Effector memory CD8-positive, alpha-beta T cell (primary cell): ENCODE measurements at places on chromosomes 6 and 20.

- H3K36me3 ChIP-seq = no peaks in the 10 kb centered on the region
- no peaks in the 10 kb centered on the region for H3K4me1 ChIP-seq
- no peak overlapping the region for H3K27ac ChIP-seq
- no peaks in the 10 kb centered on the region for H3K27me3 ChIP-seq
- DNase-seq = no peak
Observed at GRCh38 chr20:47468290-47469050, 33.2 kb upstream of the NCOA3 start.

- H3K4me1 ChIP-seq = peaks cover 15% of the 10 kb centered on the region
- peak overlapping the region; percentile 39 for H3K27ac ChIP-seq
- no peaks in the 10 kb centered on the region for H3K36me3 ChIP-seq
- no peak for DNase-seq
Observed at GRCh38 chr6:131063764-131064272, 773 bp upstream of the EPB41L2 start.

DNA sequence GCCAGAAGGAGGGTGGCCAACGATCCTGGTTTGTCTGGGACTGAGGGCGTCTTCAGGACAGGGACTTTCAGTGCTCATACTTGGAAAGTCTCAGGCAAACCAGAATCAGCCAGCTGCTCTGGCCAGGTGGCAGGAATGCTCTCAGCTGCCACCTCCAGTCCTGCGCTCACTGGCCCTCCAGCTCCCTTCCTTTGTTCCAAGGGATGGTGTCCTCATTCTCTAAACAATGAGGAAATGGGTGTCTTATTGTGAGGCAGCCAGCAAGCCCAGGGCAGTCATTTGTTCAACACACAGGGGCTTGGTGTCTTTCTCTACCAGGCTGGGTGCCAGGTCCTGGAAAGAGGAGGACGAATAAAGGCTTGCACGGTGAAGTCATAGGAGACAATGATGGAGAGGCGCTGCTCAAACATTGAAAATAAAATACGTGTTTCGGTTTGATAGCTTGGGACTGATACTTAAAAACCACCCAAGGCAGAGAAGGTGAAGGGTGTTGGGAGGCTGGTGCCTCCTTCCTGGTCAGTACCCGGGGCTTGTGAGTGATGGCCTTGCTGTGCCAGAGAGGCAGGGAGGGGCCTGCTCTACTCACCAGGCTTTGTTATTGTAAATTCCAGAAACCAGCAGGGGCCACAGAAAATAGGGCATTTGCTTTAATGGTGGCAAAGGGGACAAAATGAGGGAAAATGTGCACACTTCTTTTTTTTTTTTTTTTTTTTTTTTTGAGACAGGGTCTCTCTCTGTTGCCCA, 11.3 kb upstream of the TMEM181 start:
- H3K36me3 ChIP-seq = no peaks in the 10 kb centered on the region
- DNase-seq = no peak
- H3K4me3 ChIP-seq = no peak overlapping the region
- H3K27me3 ChIP-seq = peaks cover 21% of the 10 kb centered on the region
- H3K27ac ChIP-seq = no peak overlapping the region
- H3K4me1 ChIP-seq = peaks cover 2% of the 10 kb centered on the region

DNA sequence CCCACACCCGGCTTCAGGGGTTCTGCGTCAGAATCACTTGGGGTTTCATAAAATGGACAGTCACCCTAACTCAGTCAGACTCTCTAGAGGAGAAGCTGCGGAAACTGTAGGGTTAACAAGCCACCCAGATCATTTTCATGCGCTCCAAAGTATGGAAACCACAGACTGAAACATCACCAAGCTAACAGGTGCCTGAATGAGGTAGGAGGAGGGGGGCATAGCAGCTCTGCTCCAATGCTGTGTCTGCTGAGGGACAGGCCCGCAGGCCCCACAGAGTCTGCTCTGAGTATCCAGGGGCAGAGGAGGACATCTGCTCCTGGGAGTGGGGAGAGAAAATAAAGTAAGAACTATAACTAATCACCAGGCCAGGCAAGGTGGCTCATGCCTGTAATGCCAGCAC, 97.1 kb upstream of the AKAP12 start:
- DNase-seq = no peak
- peaks cover 22% of the 10 kb centered on the region for H3K27me3 ChIP-seq
- H3K4me1 ChIP-seq = peaks cover 2% of the 10 kb centered on the region
- H3K36me3 ChIP-seq = no peaks in the 10 kb centered on the region
- H3K4me3 ChIP-seq = no peak overlapping the region
- H3K27ac ChIP-seq = no peak overlapping the region

DNA sequence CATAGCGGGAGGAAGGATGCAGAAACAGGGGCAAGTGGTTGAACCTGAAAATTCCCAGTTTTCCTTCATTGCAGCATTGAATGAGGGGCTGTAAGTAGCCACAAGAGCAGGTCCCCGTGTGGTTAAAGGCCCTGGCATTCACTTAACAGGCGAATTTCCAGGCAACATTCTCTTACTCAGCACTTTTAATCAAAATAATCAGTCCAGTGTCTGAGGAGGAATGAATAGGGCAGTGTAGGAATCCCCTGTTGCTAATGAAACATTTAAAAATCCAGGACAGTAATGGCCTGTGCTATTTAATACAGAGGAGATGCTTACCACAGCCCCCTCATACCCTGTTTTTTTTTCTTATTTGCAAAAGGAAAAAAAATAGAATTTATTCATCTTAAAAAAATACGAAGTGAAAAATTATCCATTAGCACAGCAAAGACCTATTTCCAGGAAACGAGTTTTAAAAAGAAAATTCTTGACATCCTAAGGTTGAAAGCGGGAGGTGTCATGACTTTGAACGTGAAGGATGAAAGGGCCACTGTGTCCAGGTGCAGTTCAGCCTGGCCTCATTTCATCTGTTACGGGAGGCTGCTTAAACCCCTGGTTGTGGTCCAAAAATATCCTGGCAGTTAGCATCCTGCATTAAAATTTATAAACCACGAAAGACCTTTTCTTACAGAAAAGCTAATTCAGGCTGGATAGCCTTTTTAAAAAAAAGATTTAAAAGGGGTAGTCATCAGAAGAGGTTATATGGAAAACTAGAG, 20.2 kb downstream of the MYLK4 start:
- no peaks in the 10 kb centered on the region for H3K36me3 ChIP-seq
- H3K4me1 ChIP-seq = no peaks in the 10 kb centered on the region
- H3K27me3 ChIP-seq = peaks cover 23% of the 10 kb centered on the region
- no peak overlapping the region for H3K4me3 ChIP-seq

GRCh38 chr6:27872642-27873020, 39.6 kb downstream of the OR2B2 start:
- peaks cover 41% of the 10 kb centered on the region for H3K4me1 ChIP-seq
- H3K36me3 ChIP-seq = peaks cover 43% of the 10 kb centered on the region
- H3K27ac ChIP-seq = peak overlapping the region; percentile 98
- H3K27me3 ChIP-seq = no peaks in the 10 kb centered on the region
- no peak for DNase-seq

DNA sequence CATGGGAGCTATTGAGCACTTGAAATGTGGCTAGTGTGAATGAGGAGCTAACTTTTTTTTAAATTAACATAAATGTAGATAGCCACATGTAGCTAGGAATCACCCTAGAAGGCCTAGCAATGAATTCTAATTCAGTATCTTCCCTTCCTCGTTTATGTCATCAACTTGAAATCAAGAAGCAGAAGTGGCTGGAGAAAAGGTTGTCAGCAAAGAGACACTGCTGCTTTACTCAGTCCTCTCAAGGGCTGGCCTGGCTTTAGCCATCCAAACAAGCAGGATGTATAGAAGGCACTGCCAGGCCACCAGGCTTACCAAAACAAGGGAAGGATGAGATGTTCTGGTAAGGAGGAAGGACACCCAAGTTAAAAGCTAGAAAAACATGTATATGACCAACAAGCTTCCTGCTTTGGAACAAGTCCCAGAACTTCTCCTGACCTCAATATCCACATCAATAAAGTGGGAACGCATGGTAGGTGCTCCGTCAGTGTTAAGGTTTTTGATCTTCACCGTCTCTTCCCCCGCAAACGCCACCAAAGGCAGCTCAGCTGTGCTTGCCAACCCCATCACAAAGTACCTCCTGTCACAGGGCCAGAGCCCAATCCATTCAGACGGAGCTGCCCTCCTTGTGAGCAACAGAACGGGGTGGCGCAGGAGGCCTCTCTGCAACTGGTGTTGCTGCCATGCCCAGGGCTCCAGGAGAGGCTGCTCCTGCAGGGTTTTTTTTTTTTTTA, 235.8 kb upstream of the RIN2 start:
- H3K4me1 ChIP-seq = no peaks in the 10 kb centered on the region
- H3K27ac ChIP-seq = no peak overlapping the region

DNA sequence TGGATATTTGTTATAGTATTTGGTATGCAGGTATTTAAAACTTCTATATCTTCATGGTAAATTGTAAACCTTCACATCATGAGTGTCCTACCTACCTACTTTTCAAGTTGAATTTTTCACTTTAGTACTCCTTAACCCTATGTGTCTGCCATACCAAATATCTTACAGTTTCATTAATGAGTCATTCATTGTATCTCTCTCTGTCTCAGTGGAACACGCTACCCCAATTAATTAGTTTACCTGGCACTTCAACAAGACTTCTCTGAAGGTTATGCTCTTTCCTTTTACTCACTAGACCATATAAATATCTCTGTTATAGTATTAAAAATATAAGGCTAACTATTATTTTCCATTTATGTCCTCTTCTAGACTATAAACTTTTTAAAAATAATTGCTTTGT, 123.9 kb upstream of the GJE1 start:
- no peak for DNase-seq
- H3K27me3 ChIP-seq = no peaks in the 10 kb centered on the region
- no peak overlapping the region for H3K27ac ChIP-seq
- no peaks in the 10 kb centered on the region for H3K4me1 ChIP-seq
- no peak overlapping the region for H3K4me3 ChIP-seq

- no peaks in the 10 kb centered on the region for H3K36me3 ChIP-seq
- no peak for DNase-seq
- no peaks in the 10 kb centered on the region for H3K4me1 ChIP-seq
- H3K27me3 ChIP-seq = no peaks in the 10 kb centered on the region
- H3K27ac ChIP-seq = no peak overlapping the region
Observed at GRCh38 chr6:5606546-5606945, 345.2 kb downstream of the FARS2 start.

- H3K27ac ChIP-seq = no peak overlapping the region
- H3K36me3 ChIP-seq = no peaks in the 10 kb centered on the region
- H3K27me3 ChIP-seq = no peaks in the 10 kb centered on the region
Observed at GRCh38 chr6:11460837-11461661, 76.5 kb upstream of the TMEM170B start.

DNA sequence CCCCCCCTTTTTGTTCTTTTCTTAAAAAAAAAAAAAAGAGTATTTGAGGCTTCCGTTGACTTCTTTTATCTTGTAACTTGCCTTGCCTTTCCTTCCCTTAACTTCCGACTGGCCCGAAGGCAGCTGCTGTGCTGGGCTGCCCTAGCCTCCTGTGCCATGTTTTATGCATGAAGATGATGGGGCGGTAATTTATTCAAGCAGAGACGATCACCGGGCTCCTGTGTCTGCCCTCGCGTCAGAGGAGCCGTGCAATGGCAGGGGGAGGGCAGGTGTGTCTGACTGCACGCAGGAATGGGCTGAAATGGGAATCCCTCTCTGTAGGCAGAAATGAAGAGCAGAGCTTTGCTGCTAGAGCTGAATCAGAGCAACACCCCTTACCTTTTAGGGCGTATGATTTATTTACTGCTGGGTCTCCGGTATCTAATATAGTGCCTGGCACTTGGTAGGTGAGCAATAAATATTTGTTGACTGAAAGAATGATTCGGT, 106.3 kb upstream of the RIPOR2 start:
- peak; percentile 46 for DNase-seq
- H3K27me3 ChIP-seq = no peaks in the 10 kb centered on the region
- H3K27ac ChIP-seq = peak overlapping the region; percentile 95
- H3K36me3 ChIP-seq = peaks cover 24% of the 10 kb centered on the region

DNA sequence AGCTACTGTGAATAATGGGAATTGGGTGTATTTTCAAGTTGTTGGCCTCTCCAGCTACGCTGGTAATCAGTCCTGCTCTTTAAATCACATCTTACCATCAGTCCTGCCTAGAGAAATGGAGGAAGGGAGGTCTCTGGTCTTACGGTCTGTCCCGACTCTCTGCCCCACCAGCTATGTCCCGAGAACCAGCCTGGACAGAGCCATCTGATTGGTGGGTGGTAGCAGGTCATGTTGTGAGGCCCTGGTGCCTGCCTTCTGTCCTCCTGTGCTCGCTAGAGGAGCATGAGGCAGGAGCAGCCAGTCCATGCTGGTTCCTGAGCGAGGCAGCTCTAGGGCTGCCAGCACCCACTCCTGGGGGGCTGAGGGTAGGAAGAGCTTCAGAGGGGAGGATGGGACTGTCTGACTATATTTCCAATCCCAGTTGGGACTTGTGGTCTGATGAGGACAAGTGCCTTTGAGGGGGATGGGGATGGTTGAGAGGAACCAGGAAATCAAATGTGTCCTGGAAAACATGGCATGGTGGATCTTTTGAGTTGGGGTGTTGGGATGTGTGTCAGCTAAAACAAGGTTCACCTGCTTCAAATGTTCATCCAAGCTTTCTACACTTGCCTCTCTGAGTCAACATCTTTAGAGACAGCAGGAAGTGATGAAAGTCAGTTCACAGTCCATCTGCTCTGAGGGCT, 33.0 kb downstream of the SYNJ2 start:
- H3K27me3 ChIP-seq = no peaks in the 10 kb centered on the region
- H3K27ac ChIP-seq = no peak overlapping the region
- H3K4me3 ChIP-seq = no peak overlapping the region
- peaks cover 5% of the 10 kb centered on the region for H3K36me3 ChIP-seq
- peaks cover 38% of the 10 kb centered on the region for H3K4me1 ChIP-seq

- no peak overlapping the region for H3K4me3 ChIP-seq
- H3K36me3 ChIP-seq = no peaks in the 10 kb centered on the region
- DNase-seq = no peak
- H3K27ac ChIP-seq = peak overlapping the region; percentile 16
Observed at GRCh38 chr6:111925296-111925695, 52.0 kb upstream of the FYN start.

GRCh38 chr6:152318278-152318677, 318.9 kb downstream of the SYNE1 start:
- H3K4me3 ChIP-seq = no peak overlapping the region
- no peak for DNase-seq
- H3K27ac ChIP-seq = peak overlapping the region; percentile 64
- H3K27me3 ChIP-seq = no peaks in the 10 kb centered on the region

DNA sequence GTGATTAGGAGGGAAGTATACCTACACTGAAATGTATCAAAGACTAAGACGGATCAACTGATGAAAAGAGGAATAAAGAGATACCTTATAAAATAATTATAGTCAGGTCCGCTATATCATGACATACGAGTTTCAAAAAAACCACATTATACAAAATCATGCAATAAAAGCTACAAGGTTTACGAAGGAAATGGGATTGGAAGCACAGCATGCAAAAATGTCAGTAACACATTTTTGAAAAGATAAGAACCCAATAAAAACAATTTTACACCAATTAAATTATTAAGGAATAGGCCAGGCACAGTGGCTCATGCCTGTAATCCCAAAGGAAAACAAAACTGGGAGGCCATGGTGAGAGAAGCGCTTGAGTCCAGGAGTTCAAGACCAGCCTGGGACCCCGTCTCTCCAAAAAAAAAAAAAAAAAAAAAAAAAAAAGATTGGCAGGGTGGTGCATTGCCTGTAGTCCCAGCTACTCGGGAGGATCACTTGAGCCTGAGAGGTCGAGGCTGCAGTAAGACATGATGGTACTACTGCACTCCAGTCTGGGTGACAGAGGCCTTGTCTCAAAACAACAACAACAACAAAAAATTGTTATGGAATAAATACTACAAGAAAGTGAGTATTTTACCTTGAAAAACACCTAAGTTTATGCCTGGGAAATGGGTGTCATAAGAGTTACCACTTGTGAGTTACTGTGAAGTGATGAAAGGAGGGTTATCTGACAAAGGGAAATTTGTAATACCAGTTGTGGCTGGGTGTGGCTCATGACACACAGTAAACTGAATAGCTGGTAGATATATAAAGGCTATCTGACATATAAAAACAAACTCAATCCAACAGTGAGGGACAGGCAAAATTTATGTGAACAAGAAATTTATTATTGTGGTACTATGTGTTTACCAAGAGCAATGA, 45.2 kb downstream of the RANBP9 start:
- peak overlapping the region; percentile 76 for H3K27ac ChIP-seq
- H3K36me3 ChIP-seq = peaks cover 12% of the 10 kb centered on the region
- no peak for DNase-seq
